A673 (cell line): ENCODE measurements at places on chromosomes 3 and 15. TPM values are rescaled to one million over a fixed set of nuclear protein-coding genes. Genes with fewer than 3 reads are reported as not detected.

GRCh38 chr3:161221806-161222600, 892 bp downstream of the NMD3 start:
- H3K4me3 ChIP-seq: peak overlapping the region; percentile 97
- H3K4me1 ChIP-seq: peaks cover 4% of the 10 kb centered on the region
- peak; percentile 47 for DNase-seq

- H3K36me3 ChIP-seq: no peaks in the 10 kb centered on the region
- H3K27me3 ChIP-seq: no peaks in the 10 kb centered on the region
- H3K27ac ChIP-seq: no peak overlapping the region
Measured at GRCh38 chr3:188662795-188663194, 508.8 kb downstream of the LPP start.

DNA sequence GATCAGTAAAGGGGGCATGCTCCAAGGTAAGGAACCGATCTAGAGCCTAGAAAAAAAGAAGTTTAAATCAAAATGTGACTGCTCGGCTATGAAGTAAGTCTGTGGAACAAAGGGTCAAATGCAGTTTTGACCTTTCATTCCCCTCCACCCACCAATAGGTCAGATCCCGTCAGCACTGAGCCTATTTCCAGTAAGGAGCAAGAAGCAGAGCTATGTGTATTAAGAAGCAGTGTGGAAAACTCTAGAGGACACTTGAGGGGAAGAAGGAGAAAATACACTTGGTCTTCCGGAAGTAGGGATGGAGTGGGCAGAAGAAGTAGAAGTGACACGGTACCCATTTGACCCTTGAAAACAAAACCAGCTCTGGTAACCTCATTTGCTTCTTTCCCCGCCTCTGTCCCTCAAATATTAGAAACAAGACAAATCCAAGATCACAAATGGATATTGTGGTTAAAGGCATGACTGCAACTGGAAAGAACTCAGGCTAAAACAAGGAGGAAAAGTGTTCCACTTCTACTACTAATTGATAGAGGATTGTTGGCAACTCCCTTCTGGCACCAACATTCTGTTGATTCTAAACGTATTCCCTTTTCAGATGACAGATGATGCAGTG, 888.3 kb upstream of the NR2F2 start:
- no peak overlapping the region for H3K4me3 ChIP-seq
- H3K27me3 ChIP-seq: no peaks in the 10 kb centered on the region
- no peak overlapping the region for H3K27ac ChIP-seq
- DNase-seq: no peak
- no peaks in the 10 kb centered on the region for H3K36me3 ChIP-seq

The LHFPL4 gene
- total RNA-seq: not detected in 2 replicates

- no peak for DNase-seq
- H3K27ac ChIP-seq: no peak overlapping the region
- H3K4me3 ChIP-seq: no peak overlapping the region
- no peaks in the 10 kb centered on the region for H3K27me3 ChIP-seq
Measured at GRCh38 chr15:49751751-49752150, 130.9 kb downstream of the DTWD1 start.

The MCF2L2 gene
- 0.26 TPM in 1 of 2 replicates, not detected in the other for total RNA-seq

DNA sequence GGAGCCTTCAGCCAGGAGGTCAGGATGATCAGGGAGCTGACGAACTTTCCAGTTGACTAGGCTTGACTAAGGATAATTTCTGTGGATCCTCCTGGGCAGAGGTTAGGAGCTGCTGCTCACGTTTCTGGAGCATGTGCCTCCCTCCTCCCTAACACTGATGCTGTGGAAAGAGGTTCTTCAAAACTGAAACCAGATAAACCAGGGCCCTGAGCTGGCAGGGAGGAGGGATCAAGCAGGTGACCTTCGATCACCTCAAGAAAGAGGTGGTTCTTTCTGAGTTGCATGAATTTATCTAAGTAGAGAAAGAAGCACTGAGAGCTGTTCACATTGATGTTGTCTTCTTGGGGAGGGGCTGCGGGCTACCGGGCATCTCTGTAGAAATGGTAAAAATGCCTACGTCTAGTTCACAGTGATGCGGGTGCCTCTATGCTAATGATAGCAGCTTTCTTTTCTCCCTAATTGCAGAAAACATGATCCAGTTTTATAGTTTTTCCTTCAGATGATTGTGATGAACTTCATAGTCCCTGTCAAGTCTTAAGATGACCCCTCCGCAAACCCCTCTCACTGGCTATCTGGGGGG, 332.7 kb upstream of the LRRFIP2 start:
- H3K36me3 ChIP-seq: no peaks in the 10 kb centered on the region
- H3K27me3 ChIP-seq: no peaks in the 10 kb centered on the region
- H3K27ac ChIP-seq: no peak overlapping the region

- no peaks in the 10 kb centered on the region for H3K4me1 ChIP-seq
- H3K27me3 ChIP-seq: no peaks in the 10 kb centered on the region
- H3K4me3 ChIP-seq: no peak overlapping the region
Measured at GRCh38 chr15:55253580-55253979, 36.0 kb downstream of the RAB27A start.

DNA sequence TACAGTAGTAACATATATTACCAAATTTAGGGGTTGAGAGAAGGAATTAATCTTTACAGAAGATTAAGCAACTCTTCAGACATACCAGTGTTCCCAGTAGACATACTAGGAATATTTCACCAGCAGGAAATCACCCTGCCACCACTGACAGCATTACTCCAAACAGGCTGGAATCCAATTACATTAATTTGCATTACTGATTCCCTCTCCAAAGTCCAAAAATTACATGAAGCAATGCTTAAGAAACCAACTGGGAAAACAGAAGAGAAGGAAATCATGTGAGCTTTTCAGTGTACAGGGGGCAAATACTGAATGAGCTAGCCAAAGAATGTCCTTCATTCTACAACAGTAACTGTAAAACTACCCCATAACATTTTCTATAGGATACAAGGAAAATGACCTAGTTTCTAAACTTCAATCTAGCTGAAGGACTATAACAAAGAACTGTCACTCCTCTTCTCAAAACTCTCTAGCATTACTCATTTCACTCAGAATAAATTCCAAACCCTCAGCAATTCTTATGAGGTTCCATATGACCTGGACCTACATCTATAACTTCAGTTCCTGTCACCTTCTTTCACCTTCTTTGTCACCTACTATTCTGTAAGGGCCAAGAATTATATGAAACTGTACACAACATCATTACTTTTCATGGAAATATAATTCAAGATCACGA, 72.7 kb downstream of the INO80 start:
- peaks cover 43% of the 10 kb centered on the region for H3K36me3 ChIP-seq
- peak overlapping the region; percentile 70 for H3K27ac ChIP-seq
- peak; percentile 81 for DNase-seq
- H3K4me3 ChIP-seq: peak overlapping the region; percentile 3
- no peaks in the 10 kb centered on the region for H3K27me3 ChIP-seq

The PRSS50 gene
- not detected in 2 replicates for total RNA-seq

The MESP2 gene
- total RNA-seq: 0.26 and 0.81 TPM in 2 replicates

DNA sequence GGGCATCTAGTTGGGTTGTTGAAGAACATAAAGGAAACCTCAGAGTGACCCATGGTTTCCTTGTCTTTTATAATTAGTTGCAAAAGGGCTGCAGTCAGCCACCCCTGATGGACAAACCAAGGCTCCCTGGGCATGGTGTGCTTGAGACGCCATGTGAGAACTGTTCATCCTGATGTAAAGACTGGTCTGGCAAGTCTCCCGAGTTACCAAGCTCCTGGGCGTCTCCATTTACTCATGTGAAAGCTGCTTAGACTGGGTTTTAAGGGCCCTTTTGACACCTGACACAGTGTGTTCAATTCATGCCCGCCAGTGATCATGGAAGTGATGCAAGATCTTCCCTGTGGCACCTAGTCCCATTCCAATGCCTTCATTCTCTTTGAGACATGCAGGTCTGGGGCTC, 49.4 kb downstream of the GRK7 start:
- H3K4me3 ChIP-seq: no peak overlapping the region
- no peaks in the 10 kb centered on the region for H3K36me3 ChIP-seq
- H3K4me1 ChIP-seq: peaks cover 13% of the 10 kb centered on the region
- no peak overlapping the region for H3K27ac ChIP-seq
- H3K27me3 ChIP-seq: peaks cover 8% of the 10 kb centered on the region
- no peak for DNase-seq

The SKIL gene
- total RNA-seq: 43.2 and 47.9 TPM in 2 replicates

GRCh38 chr3:119652306-119653033, 7.9 kb downstream of the POPDC2 start:
- no peak overlapping the region for H3K4me3 ChIP-seq
- no peak for DNase-seq
- H3K4me1 ChIP-seq: no peaks in the 10 kb centered on the region
- H3K27me3 ChIP-seq: no peaks in the 10 kb centered on the region
- H3K36me3 ChIP-seq: no peaks in the 10 kb centered on the region
- H3K27ac ChIP-seq: no peak overlapping the region

DNA sequence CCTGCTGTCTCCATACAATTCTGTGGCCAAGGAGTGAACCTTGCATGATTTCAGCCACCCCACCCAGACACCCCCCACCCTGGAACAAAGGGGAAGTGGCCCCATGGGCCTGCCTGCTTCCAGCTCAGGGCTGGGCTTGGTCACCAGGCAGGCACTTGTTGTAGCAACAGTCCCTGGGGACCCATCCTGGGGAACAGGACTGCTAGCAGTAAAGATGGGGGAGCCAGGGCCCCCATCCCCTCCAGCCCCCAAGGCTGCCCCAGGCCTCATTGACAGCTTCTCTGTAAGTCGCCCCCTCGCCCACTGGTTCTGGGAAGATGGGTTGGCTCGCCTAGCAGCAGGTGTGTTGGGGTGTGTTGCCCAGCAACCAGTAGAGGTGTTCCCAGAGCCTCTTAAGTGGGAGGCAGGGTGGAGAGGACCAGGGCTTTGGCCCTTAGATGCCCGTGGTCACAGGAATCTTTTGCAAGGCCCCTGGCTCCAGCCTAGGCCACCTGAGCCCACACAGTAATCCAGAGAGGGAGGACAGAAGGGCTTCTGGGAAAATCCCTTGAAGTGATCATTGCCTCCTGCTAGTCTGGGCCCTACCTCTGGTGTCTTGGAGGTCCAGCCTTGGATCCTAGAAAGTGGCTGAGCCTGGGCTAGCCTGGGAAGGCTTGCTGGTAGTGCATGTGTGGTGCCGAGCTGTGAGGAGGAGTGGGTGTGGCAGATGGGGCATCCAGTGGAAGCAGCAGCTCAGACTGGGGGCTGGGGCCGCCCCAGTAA, 48.9 kb downstream of the CYP11A1 start:
- peaks cover 44% of the 10 kb centered on the region for H3K4me1 ChIP-seq
- no peaks in the 10 kb centered on the region for H3K27me3 ChIP-seq
- peak; percentile 44 for DNase-seq
- H3K36me3 ChIP-seq: no peaks in the 10 kb centered on the region

- no peaks in the 10 kb centered on the region for H3K27me3 ChIP-seq
- H3K36me3 ChIP-seq: no peaks in the 10 kb centered on the region
- H3K4me1 ChIP-seq: no peaks in the 10 kb centered on the region
- no peak overlapping the region for H3K4me3 ChIP-seq
- no peak overlapping the region for H3K27ac ChIP-seq
- DNase-seq: no peak
Measured at GRCh38 chr15:57849317-57849716, 142.8 kb downstream of the POLR2M start.

GRCh38 chr3:66028457-66028856, 10.3 kb downstream of the MAGI1 start:
- no peaks in the 10 kb centered on the region for H3K36me3 ChIP-seq
- DNase-seq: no peak
- H3K4me1 ChIP-seq: peaks cover 5% of the 10 kb centered on the region
- H3K27me3 ChIP-seq: no peaks in the 10 kb centered on the region
- H3K4me3 ChIP-seq: no peak overlapping the region
- no peak overlapping the region for H3K27ac ChIP-seq

DNA sequence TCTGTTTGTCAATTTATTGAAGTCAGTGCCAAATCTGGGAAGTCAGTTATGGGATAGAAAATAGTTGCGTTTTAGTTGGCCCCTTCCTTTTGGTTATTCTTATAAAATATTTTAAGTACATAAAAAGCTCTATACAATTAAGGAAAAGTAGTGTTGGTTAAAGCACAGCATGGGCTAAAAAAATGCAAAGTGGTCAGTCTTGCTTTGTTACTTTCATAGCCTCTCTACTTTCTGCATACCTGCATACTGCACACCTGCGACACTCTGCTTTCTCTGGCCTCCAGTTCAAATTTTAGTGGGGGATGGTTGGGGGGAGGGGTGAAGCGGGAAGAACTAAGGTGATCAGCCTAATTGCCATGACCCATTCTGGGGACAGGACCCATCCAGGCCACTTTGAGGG, 21.8 kb upstream of the SHC4 start:
- no peaks in the 10 kb centered on the region for H3K36me3 ChIP-seq
- no peaks in the 10 kb centered on the region for H3K4me1 ChIP-seq
- H3K4me3 ChIP-seq: no peak overlapping the region
- H3K27me3 ChIP-seq: no peaks in the 10 kb centered on the region

- H3K27me3 ChIP-seq: no peaks in the 10 kb centered on the region
- no peak overlapping the region for H3K4me3 ChIP-seq
- no peak overlapping the region for H3K27ac ChIP-seq
- H3K4me1 ChIP-seq: no peaks in the 10 kb centered on the region
- H3K36me3 ChIP-seq: no peaks in the 10 kb centered on the region
- DNase-seq: peak; percentile 54
Measured at GRCh38 chr3:193030276-193030675, 112.6 kb upstream of the MB21D2 start.

GRCh38 chr15:69288531-69289341, 10.0 kb upstream of the PAQR5 start:
- peaks cover 14% of the 10 kb centered on the region for H3K4me1 ChIP-seq
- no peak for DNase-seq
- no peaks in the 10 kb centered on the region for H3K36me3 ChIP-seq
- no peak overlapping the region for H3K4me3 ChIP-seq

DNA sequence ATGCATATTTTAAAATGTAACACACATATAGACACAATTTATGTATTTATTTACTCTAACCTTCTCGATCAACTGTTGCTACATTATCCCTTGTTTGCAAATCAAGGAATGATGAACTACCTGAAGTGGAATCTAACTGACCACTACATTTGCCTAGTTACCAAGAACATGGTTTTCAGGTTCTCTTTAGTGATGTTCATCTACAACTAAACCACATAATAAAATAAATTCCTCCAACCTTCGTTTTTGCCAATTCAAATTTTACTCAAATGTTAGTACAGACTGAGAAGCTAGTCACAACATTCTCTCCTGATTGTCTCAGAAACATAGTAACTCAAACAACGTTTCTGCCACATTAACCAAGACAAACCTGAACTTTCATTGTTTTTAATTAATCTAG, 521.9 kb downstream of the FOXP1 start:
- H3K27ac ChIP-seq: no peak overlapping the region
- no peak for DNase-seq
- no peaks in the 10 kb centered on the region for H3K27me3 ChIP-seq
- H3K4me3 ChIP-seq: no peak overlapping the region
- H3K36me3 ChIP-seq: no peaks in the 10 kb centered on the region

DNA sequence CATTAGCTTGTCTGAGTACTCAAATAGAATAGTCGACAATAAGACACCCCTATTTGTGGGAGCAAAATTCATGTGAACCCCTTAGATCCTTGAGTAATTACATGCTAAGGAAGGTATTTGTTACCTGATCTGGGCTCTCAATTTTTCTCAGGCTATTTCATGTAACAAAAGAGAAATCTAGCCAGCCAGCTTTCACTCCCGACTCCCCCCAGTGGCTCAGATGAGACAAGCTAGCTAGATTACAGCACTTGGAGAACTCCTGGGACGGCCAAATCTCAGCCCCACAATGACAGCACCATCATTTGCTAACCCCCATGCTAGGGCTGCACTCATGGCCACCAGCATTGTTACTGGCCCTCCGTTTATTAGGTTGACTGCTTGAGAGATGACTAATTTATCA, 41.3 kb downstream of the GLDN start:
- DNase-seq: peak; percentile 68
- no peak overlapping the region for H3K27ac ChIP-seq
- H3K4me1 ChIP-seq: no peaks in the 10 kb centered on the region
- no peaks in the 10 kb centered on the region for H3K27me3 ChIP-seq
